ENCODE measurements at places on chromosomes 2 and 18. TPM values are rescaled to one million over a fixed set of nuclear protein-coding genes. Genes with fewer than 3 reads are reported as not detected.

The VIL1 gene
- not detected for total RNA-seq

The EFEMP1 gene
- total RNA-seq = 1,320 TPM

The MARS2 gene
- 6.5 TPM for total RNA-seq

The PROM2 gene
- total RNA-seq = not detected

The HTR2B gene
- total RNA-seq = 0.75 TPM

The NETO1 gene
- not detected for total RNA-seq

The COL5A2 gene
- 64.2 TPM for total RNA-seq

The STK25 gene
- total RNA-seq = 259 TPM

The ALK gene
- not detected for total RNA-seq

The LIMS4 gene
- 21.2 TPM for total RNA-seq

The AGXT gene
- not detected for total RNA-seq

The LAMA1 gene
- not detected for total RNA-seq

The IRS1 gene
- total RNA-seq = 18.6 TPM

The ALPG gene
- not detected for total RNA-seq

The TSPYL6 gene
- not detected for total RNA-seq

The UGT1A5 gene
- total RNA-seq = not detected

The SAG gene
- total RNA-seq = not detected

The WNT10A gene
- total RNA-seq = not detected

The TYMS gene
- total RNA-seq = 0.53 TPM

The KIAA2012 gene
- total RNA-seq = 0.11 TPM

The VWA3B gene
- not detected for total RNA-seq

The ABCG8 gene
- total RNA-seq = not detected

The MLPH gene
- 91.0 TPM for total RNA-seq

The ITM2C gene
- 84.9 TPM for total RNA-seq

All from ascending aorta (tissue), 2 donors.